Activated CD8-positive, alpha-beta memory T cell treated with anti-CD3 and anti-CD28 coated beads for 4 hours (primary cell): ENCODE measurements at places on chromosomes 11 and 22.

GRCh38 chr11:46930089-46930488 is 6.5 kb upstream of the CSTPP1 start:
- no peak for DNase-seq

DNA sequence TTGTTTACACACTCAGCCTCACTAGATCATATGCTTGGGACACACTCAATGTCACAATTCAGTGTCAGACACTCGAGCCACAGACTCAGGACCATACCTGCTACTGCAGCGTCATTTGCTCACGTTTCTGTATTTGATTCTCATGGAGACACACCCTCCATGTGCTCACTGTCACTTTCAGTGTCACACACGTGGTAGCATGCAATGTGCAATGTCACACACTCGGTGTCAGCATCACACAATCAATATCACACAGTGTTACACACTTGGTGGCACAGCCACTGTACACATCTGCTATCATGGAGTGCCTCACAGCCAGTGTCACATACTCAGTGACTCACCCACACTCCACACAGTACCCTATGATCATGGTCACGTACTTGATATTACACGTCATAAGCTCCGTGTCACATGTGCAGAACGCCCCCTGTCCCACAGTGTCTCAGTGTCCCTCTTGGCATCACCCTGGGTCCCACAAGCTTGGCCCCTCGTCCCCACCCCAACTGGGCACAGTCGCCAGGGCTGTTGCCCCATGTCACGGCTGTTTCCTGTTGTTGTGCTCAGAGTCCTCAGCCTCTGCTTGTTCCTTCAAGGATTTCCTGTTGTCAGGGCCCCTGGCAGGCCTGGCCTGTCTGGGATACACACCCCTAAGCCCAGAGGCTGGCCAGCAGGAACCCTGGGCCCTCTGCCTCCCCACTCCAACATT is 49.6 kb downstream of the PDE2A start:
- no peak for DNase-seq

DNA sequence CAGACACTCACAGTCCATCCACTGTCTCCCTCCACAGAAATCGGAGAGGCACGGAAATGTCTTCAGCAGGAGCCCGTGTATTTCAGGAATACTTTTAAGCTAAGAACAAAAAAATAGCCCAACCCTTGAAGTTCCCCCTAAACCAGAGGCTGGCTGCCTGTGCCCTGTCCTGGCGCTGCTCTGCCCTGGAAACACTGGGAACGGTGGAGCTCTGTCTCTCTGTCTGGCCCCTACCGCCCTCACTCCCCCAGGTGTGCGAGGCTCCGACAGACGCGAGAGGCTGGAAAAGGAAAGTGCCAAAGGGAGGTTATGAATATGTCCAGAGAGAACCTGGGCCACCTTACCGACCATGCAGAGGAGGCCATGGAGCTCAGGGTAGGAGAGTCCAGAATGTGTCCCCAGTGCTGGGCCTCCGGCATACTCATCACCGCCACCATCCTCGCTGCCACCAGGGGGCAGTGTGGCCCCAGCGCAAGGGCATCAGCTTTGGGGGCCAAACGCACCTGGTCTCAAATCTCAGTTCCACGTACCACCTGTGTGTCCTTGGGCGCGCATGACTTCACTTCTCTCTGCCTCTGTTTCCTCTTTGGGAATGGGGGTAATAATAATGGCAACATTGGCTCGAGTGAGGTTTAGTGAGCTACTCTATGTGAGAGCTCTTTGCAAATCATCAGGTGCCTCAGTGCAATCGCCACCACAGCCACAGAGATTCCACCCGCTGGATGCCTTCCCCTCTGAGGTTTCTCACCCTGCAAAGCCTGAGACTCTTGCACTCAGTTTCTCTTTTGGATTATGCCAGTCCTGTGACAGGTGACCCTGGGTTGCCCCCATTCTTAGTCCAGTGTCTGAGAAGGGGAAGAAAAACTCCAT is 10.4 kb upstream of the SLCO2B1 start:
- peak; percentile 52 for DNase-seq

DNA sequence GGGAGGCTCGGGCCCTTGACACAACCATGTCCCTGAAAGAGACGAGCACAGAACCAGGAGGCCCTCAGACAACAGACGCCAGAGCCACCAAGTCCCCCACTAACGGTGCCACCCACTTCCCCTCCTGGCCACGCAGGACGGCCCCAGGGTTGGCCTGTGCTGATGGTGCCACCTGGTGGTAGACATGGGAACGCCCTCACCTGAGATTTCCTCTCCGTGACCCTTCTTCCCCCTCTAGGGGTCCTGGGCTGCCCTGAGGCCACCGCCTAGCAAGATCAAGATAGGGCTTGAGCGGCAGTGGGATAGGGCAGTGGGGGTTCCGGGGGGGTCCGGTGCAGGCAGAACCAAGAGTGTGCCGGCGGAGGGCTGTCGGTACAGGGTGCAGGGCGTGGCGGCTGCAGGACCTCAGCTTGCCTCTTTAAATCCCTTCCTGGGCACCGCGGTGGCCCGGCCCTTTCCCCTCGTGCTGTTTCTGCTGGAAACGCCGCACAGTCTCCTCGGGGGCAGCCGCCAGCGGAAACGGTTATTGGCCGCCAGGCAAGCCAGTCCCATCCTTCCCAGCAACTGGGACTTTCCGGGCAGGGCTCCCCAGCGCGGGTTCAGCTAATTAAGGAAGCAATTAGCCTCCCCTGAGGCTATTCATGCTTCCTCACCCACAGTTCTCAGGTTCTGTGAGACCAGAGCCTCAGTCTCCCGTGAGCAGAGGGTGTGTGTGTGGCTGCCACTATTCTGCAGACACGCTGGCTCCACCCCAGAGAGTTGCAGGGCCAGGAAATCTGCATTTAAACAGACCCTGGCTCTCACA is 5.5 kb upstream of the NFAM1 start:
- DNase-seq, result peak; percentile 75

GRCh38 chr11:70825893-70826540 is 426.4 kb downstream of the SHANK2 start:
- no peak for DNase-seq

DNA sequence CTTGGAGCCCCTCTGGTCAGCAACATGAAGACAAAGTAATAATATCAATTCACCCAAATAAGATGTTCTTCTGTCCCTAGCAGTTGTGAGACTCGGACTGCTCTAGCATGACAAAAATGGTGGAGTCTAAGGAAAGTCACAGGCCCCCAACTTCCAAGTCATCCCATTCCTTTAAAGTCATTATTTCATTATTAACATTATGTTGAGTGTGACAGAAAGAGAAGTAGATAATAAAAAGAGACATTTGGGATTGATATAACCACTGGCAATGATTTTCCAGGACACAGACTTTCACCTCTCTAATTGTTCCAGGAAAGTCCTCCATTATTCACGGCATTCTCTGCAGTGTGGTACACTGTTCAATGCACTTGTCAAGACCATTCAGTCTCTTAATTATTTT is 1533.0 kb upstream of the TENM4 start:
- DNase-seq, result no peak

GRCh38 chr22:23361676-23362075 is 181.4 kb downstream of the BCR start:
- no peak for DNase-seq

GRCh38 chr11:68361702-68362101 is 49.3 kb downstream of the LRP5 start:
- DNase-seq, result no peak
